Hematopoietic multipotent progenitor cell treated with erythropoietin and hydrocortisone succinate and interleukin-3 and kit ligand, for 6 days (in vitro differentiated cells): ENCODE measurements at places on chromosomes 5 and 9.

DNA sequence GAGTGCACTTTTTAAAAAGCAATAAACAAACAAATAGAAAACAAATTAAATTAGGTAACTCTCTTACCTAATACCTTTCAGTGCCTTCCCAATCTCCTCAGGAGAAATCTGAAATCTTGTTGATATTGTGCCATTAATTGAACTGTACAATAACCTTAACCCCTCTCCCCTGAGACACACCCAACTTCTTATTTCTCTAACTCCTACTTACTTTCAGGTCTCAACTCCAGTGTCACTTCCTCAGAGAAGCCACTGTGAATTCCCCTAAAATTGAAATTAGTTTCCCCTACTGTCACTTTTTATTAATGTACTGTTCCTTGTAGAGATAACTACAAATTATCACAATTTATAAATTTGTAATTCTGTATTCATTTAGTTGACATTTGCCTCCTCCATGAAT is 295.3 kb upstream of the TNC start:
- no peak for DNase-seq

- no peak for DNase-seq
Measured at GRCh38 chr5:1436036-1436435, 9.2 kb downstream of the SLC6A3 start.

DNA sequence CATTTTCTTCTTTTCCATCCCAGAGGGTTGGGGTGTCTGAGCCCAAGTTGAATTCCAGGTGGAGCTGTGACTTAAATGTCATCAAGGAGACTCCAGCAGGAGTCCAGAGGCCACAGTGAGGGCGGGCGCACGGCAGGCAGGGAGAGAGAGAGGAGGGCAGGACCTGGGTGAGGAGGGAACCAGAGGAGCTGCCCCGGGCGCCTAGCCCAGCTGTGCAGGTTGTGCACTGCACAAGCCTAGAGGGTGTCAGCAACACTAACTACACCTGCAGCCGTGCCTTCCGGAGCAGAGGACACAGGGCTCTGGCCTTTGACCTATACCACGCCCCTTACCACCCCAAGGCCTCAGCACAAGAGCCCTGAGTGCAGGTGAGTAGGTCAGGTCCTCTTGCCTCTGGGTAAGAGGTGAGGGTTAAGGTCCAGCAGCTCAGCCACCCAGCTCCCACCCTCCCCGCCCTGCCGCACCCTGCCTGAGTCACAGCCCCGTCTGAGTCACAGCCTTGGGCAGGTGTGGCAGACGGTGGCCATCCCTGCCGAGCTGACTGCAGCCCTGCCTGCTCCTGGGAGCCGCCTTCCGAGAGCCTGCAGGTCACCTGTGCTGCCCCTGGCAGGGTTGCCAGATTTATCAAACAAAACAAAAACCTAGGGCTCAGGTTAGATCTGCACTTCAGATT is 6.4 kb upstream of the AGPAT2 start:
- DNase-seq, result no peak

- DNase-seq, result peak; percentile 9
Measured at GRCh38 chr9:4548811-4549725, 58.8 kb downstream of the SLC1A1 start.
